Natural killer cell (primary cell): ENCODE measurements at places on chromosomes 2 and 18.

- DNase-seq: no peak
Observed at GRCh38 chr2:16323126-16323520, 342.5 kb downstream of the CYRIA start.

- DNase-seq: no peak
Observed at GRCh38 chr2:52341732-52342131, 1309.8 kb upstream of the NRXN1 start.

DNA sequence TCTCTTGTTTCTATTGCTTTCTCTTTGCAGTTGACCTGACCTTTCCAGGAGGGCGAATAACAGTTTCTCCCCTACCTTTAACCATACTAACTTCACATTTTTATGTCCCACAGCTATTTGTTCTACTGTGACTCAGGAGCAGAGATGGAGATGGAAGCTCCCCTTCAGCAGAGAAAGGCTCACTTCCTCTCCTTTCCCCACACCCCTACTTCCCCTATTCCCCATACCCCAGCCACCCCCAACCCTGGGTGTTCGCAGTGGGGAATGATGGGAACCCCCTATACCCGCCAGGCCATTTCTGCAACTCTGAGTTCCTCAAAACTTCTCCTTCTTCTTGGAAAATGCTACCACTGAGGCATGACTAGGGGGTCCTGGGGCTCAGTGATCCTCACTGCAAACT, 285.4 kb upstream of the MGAT5 start:
- no peak for DNase-seq

DNA sequence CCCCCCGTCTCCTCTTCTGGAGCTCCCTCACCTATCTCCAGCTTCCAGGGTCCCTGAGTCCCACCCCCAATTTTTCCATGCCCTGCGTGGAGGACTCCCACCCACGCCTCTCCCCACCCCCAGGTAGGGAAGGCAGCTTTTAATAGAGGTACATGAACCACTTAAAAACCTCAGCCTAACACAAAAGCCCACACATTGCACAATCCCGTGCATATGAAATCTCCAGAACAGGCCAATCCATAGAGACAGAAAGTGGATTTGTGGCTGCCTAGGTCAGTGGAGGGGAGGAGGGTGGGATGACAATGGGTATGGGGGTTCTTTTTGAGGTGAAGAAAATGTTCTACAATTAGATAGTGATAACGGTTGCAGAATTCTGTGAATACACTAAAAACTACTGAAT, 145.6 kb downstream of the CABLES1 start:
- DNase-seq: no peak

GRCh38 chr2:240894006-240894405, 1.9 kb downstream of the MAB21L4 start:
- no peak for DNase-seq

DNA sequence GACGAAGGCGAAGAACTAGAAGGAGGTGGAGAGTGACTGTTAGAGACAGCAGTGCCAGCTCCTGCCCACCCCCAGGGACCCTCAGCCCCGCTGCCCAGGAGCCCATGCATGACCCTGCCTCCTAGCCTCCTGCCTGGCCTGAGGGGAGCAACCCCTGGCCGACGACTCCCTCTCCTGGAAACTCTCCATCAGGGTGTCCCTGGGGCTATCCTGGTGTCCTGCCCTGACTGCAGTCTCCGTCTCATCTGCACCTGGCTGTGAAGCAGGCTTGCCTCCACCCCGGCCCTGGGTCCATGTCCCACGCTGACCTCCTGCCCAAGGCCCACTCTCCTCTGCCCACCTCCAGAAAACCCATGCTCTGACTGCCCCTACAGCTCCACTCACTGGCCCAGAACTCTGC, 120.2 kb downstream of the RPIA start:
- DNase-seq: no peak

DNA sequence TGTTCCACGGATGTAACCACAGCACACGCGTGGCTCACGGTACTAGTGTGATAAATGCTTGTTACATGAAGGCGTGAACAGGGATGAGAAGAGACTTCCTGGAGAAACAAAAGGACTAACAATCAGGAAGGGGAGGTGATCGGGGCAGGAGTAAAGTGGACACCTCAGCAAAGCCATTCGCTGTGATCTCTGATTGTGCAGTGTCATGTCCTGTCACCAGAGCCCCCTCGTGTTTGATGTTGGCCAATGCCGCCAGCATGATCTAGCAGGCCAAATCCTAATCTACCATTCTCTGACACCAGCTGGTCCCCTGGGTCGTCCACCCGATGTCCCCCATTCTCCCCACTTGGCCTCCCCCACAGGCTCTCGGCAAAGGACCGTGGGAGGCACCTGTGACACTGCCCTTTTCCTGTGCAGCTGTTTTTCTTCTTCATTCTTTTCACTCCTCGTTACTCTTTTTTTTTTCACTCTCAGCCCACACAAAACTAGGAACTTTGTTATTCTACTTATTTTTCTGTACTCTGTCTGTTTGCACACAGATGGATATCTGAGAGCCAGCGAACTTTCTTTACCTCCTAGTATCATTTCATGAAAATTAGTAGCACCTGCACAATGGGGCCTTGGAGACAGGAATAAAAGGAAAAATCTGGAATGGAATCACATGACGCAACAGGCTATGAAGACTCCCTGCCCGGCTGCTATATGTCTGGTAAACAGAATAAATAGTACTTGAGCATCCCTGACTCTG, 146.8 kb downstream of the TGIF1 start:
- DNase-seq: peak; percentile 72

DNA sequence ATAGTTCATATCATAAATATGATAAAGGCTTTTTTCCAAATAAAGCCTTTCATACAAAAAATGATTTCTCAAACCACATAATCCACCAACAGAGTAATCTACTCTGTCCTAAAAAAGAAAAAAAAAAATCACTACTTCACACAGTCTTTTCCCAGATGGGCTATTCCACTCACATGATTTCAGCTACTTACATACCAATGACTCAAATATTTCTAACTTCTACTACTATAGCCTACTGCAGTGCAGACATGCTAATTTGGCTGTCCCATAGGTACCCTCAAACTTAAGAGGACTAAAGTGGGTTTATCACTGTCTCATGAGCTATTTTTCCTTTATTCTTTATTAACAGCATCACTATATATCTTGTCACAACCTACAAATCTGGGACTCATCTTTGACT, 57.4 kb downstream of the SLC66A3 start:
- no peak for DNase-seq

DNA sequence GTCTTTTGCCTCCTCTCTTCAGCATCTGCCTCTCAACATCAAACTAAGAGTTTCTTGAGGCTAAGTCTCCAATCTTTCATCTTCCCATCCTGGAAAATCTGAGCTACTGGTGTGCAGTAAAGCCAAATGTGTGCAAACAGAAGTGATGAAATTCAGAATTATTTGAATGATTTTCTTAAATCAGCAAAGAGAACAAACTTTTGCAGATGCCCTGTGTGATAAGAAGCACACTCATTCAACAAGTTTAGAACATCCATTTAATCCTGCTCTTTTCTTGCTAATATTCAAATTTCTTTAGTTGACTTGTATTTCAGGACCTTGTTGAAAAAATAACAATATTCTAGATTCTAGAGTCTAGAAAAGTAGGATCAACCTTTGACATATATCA, 1374.9 kb upstream of the CELF4 start:
- no peak for DNase-seq
